ENCODE measurements at places on chromosomes 13 and 19.
A peak's percentile ranks its signal among the peaks of the same experiment; 100 is the strongest.

GRCh38 chr19:46630586-46631205 is 5.3 kb downstream of the GNG8 start:
- DNase-seq, result no peak

DNA sequence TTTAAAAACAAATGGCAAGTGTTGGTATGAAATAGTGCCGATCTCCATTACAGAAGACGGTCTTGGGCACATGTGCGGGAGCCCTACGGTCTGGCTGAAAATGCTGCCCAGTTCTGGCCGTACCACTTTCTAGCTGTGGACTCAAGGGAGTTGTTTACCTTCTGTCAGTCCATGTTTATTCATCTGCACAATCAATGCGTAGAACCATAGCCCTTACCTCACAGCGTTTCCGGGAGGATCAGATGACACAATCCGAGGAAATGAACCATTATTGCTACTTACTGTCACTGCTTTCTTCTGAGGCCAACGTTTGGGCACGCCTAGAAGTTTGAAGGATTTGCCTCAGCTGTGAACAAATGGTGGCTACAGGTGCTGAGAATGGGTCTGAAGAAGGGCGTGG is 31.2 kb downstream of the GADD45B start:
- peak; percentile 71 for DNase-seq

DNA sequence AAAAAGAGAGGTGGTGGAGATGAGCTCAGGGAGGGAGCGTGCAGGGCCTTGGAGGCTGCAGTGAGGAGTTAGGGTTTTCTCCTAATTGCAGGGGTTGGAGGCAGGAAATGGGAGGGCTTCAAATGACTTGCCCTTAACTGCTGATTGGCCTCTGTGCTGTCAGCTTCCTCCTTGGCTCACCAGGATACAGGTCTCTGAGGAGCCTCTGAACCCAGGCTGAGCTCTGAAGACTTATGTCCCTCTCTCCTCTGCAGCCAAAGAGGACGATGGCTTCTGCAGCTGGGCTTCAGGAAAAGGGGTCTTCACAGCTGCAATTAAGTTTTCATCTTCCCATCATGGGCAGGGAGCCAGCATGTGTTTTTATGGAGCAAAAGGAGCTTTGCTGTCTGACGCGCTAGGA is 6.7 kb upstream of the RANBP3 start:
- DNase-seq, result no peak

- no peak for DNase-seq
Measured at GRCh38 chr13:19910336-19911072, 47.1 kb upstream of the ZMYM5 start.

GRCh38 chr19:15296353-15296752 is 36.0 kb downstream of the BRD4 start:
- DNase-seq, result no peak

GRCh38 chr19:49820125-49820524 is 2.0 kb downstream of the MED25 start:
- DNase-seq, result peak; percentile 52

DNA sequence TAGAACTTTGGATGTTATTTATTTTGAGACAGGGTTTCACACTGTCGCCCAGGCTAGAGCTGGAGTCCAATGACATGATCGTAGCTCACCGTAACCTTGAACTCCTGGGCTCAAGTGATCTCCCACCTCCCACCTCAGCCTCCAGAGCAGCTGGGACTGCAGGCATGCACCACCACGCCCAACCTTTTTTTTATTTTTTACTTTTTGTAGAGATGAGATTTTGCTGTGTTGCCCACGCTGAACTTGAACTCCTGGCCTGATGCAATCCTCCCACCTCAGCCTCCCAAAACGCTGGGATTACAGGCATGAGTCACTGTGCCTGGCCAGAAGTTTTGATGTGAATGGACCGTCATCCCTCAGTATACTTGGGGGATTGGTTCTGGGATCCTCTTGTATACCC is 13.7 kb downstream of the ANKRD27 start:
- no peak for DNase-seq

DNA sequence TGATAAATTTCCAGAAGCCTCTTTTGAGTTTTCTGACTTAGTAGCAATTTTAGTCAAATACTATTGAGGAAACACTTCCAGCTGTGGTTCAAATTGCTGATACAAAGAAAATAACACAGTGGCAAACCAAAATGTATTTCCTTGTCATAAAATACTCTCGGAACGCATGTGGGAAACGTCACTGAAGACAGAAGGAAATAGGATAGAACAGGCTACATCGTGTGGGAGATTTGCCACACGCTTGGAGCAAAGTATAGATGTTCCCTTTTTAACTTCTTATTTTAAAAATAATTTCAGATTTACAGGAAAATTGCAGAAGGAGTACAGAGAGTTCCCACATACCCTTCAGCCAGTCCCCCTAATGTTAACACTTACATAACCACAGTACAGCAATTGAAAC is 88.8 kb downstream of the ING1 start:
- DNase-seq, result no peak

GRCh38 chr13:28889086-28889732 is 69.1 kb downstream of the MTUS2 start:
- DNase-seq, result no peak

GRCh38 chr19:15240515-15240914 is 8.3 kb upstream of the EPHX3 start:
- no peak for DNase-seq

GRCh38 chr13:60229708-60230272 is 66.1 kb upstream of the DIAPH3 start:
- DNase-seq, result no peak

GRCh38 chr13:98293570-98294142 is 116.6 kb upstream of the RNF113B start:
- no peak for DNase-seq

GRCh38 chr13:102845289-102845629 is 573 bp upstream of the ERCC5 start:
- no peak for DNase-seq

GRCh38 chr13:30496147-30496546 is 30.4 kb upstream of the HMGB1 start:
- DNase-seq, result no peak

GRCh38 chr13:71320452-71320851 is 546.6 kb downstream of the DACH1 start:
- DNase-seq, result no peak

GRCh38 chr19:50361290-50362029 is 4.0 kb downstream of the NAPSA start:
- DNase-seq, result no peak

GRCh38 chr19:13712767-13713201 is 51.5 kb upstream of the MRI1 start:
- DNase-seq, result peak; percentile 37

- DNase-seq, result no peak
Measured at GRCh38 chr19:21126078-21126477, 15.8 kb upstream of the ZNF431 start.

DNA sequence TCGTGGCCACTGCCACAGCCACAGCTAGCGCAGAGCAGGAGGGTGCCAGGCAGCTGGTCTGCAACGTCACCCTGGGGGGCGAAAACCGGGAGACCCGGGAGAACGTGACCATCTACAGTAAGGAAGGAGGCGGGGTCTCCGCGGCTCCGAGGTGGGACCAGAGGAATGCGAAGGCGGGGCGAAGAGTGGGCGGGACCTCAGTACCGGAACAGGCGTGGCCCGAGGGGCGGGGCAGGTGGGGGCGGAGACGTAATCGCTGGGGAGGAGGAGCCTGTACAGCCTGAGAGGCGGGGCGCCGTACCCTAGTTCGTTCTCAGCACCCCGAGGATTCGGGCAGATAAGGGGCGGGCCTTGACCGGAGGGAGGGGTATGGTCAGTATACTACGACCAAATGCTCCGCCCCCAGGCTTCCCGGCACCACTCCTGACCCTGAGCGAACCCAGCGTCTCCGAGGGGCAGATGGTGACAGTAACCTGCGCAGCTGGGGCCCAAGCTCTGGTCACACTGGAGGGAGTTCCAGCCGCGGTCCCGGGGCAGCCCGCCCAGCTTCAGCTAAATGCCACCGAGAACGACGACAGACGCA is 2.5 kb downstream of the ICAM5 start:
- DNase-seq, result no peak

DNA sequence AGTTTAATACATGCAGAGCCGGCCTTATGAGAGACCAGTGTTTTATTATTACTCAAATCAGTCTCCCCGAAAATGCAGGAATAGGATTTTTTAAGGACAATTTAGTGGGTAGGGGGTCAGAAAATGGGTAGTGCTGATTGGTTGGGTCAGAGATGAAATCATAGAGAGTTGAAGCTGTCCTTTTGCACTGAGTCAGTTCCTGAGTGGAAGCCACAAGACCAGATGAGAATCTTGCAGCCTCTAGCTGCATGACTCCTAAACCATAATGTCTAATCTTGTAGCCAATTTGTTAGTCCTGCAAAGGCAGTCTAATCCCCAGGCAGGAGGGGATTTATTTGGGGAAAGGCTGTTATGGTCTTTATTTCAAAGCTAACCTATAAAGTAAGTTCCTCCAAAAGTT is 1163.9 kb downstream of the DIAPH3 start:
- no peak for DNase-seq

DNA sequence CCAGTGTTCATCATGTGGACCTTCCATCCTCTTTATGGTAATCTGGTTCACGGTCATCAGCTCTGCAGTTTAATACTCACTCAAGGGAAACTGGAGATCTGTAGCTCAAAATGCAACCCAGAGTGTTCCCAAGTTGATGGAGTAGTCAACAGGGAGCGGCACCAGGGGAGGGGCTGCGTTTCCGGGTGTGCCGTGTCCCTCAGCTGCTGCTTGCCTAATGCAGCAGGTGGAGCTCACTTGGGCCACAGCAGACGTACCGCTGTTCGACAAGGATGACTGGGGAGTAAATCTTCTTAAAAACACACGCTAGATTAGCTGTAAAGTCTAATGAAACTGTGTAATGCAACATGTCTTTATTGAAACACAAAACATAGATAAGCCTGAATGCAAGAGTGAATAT is 81.1 kb downstream of the TNFSF13B start:
- no peak for DNase-seq

- no peak for DNase-seq
Measured at GRCh38 chr13:33081666-33082065, 65.4 kb downstream of the KL start.

DNA sequence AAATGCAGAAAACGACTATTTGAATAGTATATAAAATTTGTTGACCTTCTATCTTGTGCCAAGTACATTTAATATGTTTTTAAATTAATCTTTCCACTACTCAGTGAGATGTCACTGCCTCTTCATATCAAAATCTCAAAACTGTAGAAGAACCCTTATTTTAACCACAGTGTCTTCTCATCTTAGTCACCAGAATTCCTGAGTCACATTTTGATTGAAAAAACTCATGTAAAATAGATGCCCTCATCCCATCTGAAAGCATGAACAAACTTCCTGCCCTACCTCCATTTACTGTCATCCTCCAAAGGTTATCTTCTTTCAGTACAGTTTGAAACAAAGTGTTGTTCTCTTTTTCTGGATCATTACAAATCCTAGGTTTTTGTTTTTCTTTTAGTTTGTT is 1215.4 kb downstream of the PCDH9 start:
- DNase-seq, result no peak

GRCh38 chr13:109301726-109302125 is 484.7 kb downstream of the IRS2 start:
- DNase-seq, result peak; percentile 28

DNA sequence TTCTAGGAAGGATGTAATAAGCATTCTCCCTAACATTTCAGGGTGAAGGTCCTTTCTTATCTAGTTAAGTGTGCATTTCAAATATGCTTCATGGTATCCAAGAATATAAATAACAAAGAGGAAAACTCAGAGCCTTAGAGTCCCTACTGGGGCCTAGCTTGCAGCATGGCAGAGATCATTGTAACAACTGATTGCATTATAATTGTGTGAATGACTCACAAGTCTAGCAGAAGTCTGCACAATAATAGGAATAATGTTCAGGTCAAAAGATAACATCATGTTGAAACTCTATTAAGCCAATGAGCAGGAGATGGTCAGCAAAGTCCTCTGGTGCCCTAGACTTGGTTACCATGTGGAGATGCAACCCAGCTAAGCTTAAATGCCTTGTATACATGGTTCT is 3.4 kb downstream of the POSTN start:
- DNase-seq, result no peak

DNA sequence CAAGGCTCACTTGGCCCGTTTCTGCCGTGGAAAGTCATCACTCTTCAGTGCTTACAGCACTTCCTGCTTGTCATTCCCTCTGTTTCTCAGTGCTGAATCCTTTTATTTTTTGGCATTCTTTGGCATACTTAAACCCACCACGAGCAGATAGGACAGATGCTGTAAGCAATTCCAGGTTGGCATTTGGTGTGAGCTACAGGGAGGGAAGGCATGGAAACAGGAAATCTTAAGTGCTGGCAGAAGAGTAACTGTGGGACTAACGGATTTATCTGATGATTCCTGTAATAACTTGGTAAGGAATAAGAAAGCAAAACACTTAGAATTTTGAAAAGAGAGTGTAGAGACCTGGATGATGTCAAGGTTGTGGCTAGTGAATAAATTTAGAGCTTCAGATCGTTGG is 273.4 kb downstream of the GPC6 start:
- no peak for DNase-seq

DNA sequence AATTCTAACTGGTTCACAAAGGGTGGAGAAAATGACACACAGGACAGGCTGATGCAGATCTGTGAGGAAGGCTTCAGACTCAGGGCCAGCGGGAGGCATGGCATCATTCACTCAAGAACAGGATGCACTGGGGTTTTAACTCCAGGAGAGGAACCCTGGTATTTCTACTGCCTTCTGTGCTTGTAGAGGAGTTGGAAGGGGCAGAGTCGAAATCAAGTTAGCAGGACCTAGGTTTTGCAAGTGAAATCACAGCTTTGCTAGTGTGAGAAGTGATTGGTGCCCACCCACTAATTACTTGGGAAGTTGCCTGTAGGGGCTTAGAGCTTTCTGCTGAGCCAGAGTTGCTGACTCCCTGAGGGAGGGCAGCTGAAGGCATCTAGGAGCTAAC is 92.7 kb downstream of the AKAP11 start:
- DNase-seq, result no peak

GRCh38 chr13:23695196-23695595 is 125.0 kb downstream of the TNFRSF19 start:
- DNase-seq, result no peak

DNA sequence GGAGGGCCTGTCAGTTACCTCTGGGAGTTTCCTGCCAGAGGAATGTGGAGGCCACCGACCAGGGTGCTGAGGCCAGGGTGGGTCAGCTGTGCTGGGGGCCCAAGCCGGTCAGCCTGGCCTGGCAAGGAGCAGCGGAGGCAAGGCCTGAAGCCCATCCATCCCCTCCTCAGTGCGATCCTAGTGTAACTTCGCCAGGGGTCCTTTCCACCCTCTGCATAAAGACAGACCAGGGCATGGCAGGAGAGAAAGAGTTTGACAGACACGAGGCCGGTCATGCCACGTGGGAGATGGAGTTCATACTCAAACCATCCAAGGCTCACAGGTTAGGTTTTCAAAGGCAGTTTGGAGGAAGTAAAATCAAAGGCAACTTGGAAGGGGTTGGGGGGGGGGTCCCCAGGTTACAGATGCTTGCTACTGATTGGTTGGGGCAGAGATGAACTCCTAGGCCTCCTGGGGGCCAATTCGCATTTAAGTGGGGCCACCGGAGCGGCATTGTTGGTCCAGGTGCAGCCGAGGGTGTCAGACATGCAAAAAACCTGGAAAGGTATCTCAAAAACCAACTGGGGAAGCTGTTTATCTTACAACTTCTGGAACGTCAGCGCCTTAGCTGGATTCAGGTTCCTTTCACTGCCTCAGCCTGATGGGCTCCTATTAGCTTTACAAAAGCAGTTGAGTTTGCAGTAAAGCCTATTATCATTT is 36.8 kb upstream of the DPRX start:
- no peak for DNase-seq
